Skin of body (tissue), 3 donors: ENCODE measurements at places on chromosomes 6 and 20. TPM values are rescaled to one million over a fixed set of nuclear protein-coding genes. Genes with fewer than 3 reads are reported as not detected.
A peak's percentile ranks its signal among the peaks of the same experiment; 100 is the strongest.

GRCh38 chr6:109767961-109768360 is 76.9 kb downstream of the FIG4 start:
- no peak for DNase-seq

The TBX18 gene
- 33.5 TPM for total RNA-seq

The CYP21A2 gene
- not detected for total RNA-seq

The DNAH8 gene
- total RNA-seq: 0.89 TPM

GRCh38 chr6:38782616-38783015 is 67.5 kb downstream of the DNAH8 start:
- no peak for DNase-seq

The PTPN1 gene
- 15.5 TPM for total RNA-seq

The CST3 gene
- 69.7 TPM for total RNA-seq

GRCh38 chr6:152351742-152352141 is 285.4 kb downstream of the SYNE1 start:
- DNase-seq: no peak

- DNase-seq: no peak
Observed at GRCh38 chr20:40966103-40966502, 62.5 kb upstream of the TOP1 start.

The FHL5 gene
- 1.5 TPM for total RNA-seq

- no peak for DNase-seq
Observed at GRCh38 chr6:81767163-81767891, 14.8 kb upstream of the TENT5A start.

GRCh38 chr6:106126482-106126881 is 40.3 kb downstream of the PRDM1 start:
- DNase-seq: no peak

DNA sequence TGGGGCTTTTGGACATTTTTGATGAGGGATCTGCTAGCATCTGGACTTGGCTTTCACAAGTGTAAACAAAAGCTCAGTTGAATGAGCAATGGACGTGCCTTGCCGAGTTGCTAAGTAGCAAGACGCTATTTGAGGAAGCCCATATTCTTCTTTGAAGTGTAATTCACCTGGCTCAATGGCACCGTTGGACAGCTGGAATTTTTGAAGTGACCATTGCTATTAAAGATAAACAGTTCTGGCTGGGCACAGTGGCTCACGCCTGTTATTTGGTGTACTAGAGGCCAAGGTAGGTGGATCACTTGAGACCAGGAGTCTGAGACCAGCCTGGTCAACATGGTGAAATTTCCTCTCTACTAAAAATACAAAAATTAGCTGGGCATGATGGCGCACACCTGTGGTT is 88.8 kb upstream of the SOX4 start:
- DNase-seq: no peak

- peak; percentile 49 for DNase-seq
Observed at GRCh38 chr20:31608251-31608945, 3.3 kb downstream of the ID1 start.

- no peak for DNase-seq
Observed at GRCh38 chr6:163461696-163462095, 47.2 kb downstream of the QKI start.

The CHRNA4 gene
- 0.20 TPM for total RNA-seq

The ERVFRD-1 gene
- 0.10 TPM for total RNA-seq

DNA sequence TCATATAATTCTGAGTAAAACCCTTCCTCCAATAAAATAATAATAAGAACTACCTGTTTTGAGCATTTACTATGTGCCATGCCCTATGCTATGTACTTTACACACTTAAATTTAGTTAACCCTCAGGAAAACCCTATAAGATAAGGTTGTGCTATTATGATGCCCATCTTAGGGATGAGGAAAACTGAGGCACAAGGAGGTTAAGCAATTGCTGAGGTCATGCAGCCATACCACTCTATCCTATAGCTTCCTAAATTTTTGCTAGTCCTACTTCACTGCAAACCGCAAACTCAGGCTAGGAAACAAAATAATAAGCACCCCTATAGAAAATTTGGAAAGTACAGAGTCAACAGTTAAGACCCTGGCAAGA is 38.9 kb upstream of the GFOD1 start:
- no peak for DNase-seq

The NRN1 gene
- total RNA-seq: 19.7 TPM

DNA sequence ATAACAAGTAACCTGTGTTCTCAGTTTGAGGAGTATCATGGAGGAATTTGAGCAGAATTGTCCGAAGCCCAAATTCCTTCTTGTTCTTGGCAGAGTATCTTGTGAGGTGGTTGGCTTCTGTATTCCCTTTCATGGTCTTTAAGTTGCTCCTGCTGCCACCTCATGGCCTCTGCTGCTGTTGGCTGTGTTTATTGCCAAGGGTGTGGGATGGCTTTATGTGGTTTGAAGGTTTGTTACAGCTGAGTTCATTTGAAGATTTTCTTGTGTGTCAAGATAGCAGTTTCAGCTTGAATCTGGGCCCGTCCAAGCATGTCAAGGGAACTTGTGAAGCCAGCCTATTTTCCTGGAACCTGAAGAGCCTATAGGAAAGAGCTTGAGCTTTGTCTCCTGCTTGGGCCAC is 20.2 kb upstream of the TTK start:
- DNase-seq: no peak

GRCh38 chr6:32086661-32087573 is 22.2 kb downstream of the TNXB start:
- DNase-seq: no peak

The OR2B6 gene
- total RNA-seq: not detected

The MAK gene
- 0.10 TPM for total RNA-seq

DNA sequence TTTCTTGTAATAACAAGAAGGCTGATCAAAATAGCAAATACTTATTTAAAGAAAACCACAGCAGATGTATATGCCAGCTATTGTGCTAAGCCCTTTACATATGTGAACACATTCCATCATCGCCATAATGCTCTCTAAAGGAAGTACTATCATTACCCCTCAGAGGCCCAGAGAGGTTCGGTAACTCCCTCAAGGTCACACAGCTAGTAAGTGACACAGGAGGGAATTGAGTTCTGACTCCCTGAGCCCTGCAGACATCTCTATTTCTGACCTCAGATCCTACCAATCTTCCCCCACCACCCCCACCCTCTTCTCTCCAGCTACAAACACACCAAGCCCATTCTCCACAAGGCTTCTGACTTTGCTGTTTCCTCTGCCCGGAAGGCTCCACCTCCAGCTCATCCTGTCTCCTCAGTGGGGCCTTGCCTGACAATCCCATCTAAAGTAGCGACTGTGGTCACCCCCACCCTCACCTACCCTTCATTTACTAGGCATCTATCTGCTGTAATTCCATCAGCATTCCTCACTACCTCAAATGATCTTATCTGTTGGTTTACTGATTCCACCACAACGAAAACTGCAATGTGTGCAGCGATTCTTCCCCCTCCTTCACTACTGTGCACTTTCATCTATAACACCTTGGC is 234.5 kb downstream of the LRFN2 start:
- DNase-seq: no peak

DNA sequence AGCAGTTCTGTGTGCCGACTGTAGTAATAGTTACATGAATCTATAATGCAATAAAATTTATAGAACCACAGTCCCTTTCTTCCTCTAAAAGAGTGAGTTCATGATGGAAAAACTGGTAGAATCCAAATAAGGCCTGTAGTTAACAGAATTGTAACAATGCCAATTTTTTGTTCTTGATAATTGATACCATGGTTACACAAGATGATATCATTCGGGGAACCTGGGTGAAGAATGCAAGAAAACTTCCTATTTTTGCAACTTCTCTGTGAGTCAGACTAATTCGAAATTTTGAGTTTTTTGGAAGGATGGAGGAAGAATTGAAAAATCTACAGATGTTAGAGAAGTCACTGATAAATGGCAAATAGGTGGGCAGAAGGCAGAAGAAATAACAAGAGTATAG is 381.8 kb downstream of the CDKAL1 start:
- DNase-seq: no peak

The C2 gene
- total RNA-seq: 4.9 TPM

- peak; percentile 18 for DNase-seq
Observed at GRCh38 chr6:168724669-168725570, 283.9 kb downstream of the SMOC2 start.

The ESR1 gene
- 2.2 TPM for total RNA-seq

DNA sequence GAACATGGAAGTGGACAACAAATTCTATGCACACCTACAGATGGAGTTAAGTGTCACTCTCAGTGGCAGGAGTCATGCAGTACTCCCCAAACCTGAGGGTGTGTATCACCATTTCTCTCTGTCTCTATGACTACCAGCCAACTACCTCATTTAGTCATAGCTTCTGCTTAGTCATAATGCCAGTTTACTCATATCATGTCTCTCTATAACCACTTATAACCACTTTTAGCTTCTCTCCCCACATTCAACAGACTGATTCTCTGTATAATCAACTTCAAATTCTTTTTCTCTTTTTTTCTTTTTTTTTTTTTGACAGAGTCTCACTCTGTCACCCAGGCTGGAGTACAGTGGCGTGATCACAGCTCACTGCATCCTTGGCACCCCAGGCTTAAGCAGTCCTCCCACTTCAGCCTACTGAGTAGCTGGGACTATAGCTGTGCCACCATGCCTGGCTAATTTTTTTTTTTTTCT is 13.8 kb upstream of the GTF3C6 start:
- no peak for DNase-seq

- no peak for DNase-seq
Observed at GRCh38 chr6:163813979-163814493, 399.5 kb downstream of the QKI start.

GRCh38 chr20:15387228-15387627 is 1049.8 kb upstream of the FLRT3 start:
- no peak for DNase-seq

The SLC2A10 gene
- 16.0 TPM for total RNA-seq

The SLC35F1 gene
- total RNA-seq: 3.1 TPM

The CPXM1 gene
- 30.5 TPM for total RNA-seq

The STMND1 gene
- not detected for total RNA-seq

The LTV1 gene
- 26.5 TPM for total RNA-seq

DNA sequence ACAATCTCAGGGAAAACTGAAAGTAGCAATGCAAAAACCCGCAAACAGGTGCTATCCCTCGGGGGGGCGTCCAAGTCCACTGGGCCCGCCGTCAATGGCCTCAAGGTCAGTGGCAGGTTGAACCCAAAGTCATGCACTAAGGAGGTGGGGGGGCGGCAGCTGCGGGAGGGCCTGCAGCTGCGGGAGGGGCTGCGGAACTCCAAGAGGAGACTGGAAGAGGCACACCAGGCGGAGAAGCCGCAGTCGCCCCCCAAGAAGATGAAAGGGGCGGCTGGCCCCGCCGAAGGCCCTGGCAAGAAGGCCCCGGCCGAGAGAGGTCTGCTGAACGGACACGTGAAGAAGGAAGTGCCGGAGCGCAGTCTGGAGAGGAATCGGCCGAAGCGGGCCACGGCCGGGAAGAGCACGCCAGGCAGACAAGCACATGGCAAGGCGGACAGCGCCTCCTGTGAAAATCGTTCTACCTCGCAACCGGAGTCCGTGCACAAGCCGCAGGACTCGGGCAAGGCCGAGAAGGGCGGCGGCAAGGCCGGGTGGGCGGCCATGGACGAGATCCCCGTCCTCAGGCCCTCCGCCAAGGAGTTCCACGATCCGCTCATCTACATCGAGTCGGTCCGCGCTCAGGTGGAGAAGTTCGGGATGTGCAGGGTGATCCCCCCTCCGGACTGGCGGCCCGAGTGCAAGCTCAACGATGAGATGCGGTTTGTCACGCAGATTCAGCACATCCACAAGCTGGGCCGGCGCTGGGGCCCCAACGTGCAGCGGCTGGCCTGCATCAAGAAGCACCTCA is 166.3 kb downstream of the DTNBP1 start:
- no peak for DNase-seq

The RIMS1 gene
- total RNA-seq: 1.8 TPM

The GSTA2 gene
- total RNA-seq: not detected

GRCh38 chr20:11546939-11547338 is 370.8 kb upstream of the BTBD3 start:
- no peak for DNase-seq

DNA sequence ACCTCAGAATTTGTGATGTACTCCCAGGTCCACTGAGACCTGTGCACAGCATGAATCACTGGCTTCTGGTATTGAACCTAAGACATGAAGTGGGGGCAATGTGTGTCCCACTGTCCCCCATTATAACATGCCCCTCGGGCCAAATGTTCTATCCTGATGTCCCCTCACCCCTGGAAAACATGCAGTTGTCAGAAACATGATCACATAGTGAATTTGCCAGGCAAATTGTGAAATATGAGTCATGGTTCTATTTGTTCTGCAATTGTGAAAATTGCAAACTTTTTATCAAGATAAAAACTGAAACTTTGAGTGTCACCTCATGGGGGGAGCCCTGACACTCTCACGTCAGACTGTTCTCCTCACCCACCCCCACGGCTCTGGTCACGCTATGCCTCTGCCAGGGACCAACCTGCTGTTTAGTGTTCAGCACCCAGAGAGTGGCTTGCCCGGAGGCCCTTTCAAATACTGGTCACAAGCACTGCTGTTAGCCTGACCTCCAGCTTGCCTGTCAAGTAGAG is 305.3 kb downstream of the CLIC5 start:
- DNase-seq: no peak

DNA sequence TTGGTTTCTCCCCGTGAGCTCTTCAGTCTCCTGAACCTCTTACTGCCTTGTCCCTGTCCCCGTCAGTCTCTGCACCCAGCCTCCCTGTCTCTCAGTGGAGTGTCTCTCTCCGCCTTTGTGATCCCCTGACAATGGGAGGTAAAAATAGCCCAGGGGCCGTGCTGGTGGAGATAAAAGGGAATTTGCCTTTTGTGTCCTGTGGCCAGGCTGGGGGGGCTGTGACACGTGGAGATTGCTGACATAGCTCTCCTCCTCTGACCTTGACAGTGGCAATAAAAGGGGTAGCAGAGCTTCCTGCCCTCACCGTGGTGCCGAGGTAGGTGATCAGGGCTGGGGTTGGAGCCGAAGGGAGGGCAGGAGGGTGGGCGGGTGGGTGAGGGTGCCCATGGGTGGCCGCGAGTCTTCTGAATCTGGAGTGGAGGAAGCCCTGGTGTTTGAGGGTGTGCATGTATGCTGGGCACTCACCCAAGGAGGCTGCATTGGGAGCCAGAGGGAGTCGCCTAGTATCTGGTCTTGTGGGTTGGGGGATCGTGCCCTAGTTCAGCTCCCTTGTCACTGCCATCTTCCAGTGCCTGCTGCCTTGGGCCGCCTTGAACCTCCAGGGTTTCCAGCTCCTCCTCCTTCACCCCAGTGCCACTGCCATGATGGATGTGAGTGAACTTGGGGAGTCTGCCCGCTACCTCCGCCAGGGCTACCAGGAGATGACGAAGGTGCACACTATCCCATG is 21.9 kb downstream of the MYH7B start:
- no peak for DNase-seq

- DNase-seq: no peak
Observed at GRCh38 chr6:70685494-70686180, 18.0 kb downstream of the SMAP1 start.

GRCh38 chr6:143183666-143184065 is 123.0 kb downstream of the AIG1 start:
- no peak for DNase-seq

The LY6G6D gene
- total RNA-seq: 10.3 TPM

The C6orf163 gene
- total RNA-seq: 5.6 TPM

- no peak for DNase-seq
Observed at GRCh38 chr20:59030911-59031563, 1.1 kb downstream of the ATP5F1E start.
